EL (cell line): ENCODE measurements at places on chromosomes 2 and 18.
A peak's percentile ranks its signal among the peaks of the same experiment; 100 is the strongest.

- no peak for DNase-seq
These were observed 28.5 kb downstream of the HPCAL1 start for GRCh38 chr2:10331027-10331701.

DNA sequence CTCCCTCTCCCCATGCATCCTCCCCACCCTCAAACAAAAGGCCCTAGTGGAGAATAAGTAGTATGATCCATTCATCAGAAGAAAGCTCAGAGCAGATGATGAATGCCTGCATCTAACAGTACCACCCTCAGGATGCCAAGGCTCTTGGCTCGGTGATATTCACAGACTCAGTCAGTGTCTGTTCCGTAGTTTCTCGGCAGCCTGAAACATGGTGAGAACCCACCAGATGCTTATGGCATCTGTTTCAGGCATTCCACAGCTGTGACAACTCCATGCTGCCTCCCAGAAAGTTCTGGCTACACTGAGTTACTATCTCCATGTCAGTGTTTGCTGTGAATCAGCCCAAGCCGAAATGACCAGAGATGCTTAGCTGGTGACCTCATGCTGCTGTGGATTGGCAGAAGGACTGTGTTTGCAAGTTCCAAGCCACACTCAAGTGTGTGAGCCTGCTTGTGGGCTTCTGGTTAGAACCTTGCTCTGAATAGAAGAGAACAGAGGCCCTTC is 83.9 kb downstream of the WDSUB1 start:
- peak; percentile 99 for DNase-seq

GRCh38 chr2:180577567-180577966 is 402.8 kb upstream of the UBE2E3 start:
- DNase-seq: no peak

- peak; percentile 36 for DNase-seq
These were observed 152.6 kb downstream of the GULP1 start for GRCh38 chr2:188444106-188444835.

- no peak for DNase-seq
These were observed 596.8 kb upstream of the GCFC2 start for GRCh38 chr2:76307495-76307894.

- DNase-seq: no peak
These were observed 328.9 kb upstream of the CHAC2 start for GRCh38 chr2:53438692-53439091.

GRCh38 chr2:112885506-112885902 is 25.5 kb upstream of the IL37 start:
- no peak for DNase-seq

DNA sequence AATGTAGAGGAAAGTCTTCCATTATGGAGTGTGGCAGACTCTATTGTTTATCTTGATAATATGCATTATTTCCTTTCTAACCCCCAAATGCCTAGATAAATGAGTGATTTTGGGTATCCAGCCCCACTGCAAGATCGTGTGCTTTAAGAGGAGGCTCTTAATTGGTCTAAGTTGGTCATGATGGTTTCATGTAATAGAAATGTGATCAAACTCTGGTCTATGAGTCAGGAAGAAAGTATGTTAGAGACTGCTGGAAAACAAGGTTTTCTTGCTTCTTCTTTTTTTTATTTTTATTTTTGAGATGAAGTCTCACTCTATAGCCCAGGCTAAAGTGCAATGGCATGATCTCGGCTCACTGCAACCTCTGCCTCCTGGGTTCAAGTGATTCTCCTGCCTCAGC is 344.5 kb upstream of the TNP1 start:
- peak; percentile 70 for DNase-seq

GRCh38 chr18:69397096-69397495 is 3.6 kb upstream of the DOK6 start:
- DNase-seq: no peak

DNA sequence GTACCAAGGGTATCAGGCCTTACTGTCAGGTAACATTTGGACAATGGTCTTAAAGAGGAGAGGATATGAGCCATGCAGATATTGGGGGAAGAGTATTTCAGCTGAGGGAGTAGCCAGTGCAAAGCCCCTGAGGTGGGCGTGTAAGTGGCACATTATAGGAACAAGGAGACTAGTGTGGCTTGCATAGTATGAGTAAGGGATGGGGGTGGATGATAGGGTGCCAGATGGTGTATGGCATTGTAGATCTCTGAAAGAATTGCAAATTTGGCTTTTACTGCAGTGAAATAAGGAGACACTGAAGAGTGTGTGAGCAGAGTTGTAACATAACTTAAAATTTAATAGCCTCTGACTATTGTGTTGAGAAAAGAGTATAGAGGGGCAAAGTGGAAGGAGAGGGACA is 244.0 kb downstream of the PDE11A start:
- no peak for DNase-seq

- no peak for DNase-seq
These were observed 1.2 kb upstream of the SKA1 start for GRCh38 chr18:50373561-50374219.

DNA sequence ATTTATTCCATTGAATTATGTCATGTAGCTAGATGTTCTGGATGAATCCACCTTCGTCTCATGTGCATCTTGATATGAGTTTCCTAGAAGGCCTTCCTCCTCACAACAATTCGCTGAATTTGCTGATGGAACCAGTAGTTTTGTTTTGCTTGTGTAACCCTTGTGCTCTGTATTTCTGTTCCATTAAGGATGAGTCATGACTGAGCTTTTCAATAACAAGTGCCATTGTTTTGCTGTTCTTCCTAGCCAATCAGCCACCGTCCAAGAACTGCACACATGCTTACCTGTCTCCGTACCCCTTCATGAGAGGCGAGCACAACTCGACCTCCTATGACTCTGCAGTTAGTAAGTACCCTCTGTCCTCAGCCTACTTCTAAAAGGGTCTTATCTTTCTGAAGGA is 2.3 kb downstream of the TMEM182 start:
- DNase-seq: no peak

DNA sequence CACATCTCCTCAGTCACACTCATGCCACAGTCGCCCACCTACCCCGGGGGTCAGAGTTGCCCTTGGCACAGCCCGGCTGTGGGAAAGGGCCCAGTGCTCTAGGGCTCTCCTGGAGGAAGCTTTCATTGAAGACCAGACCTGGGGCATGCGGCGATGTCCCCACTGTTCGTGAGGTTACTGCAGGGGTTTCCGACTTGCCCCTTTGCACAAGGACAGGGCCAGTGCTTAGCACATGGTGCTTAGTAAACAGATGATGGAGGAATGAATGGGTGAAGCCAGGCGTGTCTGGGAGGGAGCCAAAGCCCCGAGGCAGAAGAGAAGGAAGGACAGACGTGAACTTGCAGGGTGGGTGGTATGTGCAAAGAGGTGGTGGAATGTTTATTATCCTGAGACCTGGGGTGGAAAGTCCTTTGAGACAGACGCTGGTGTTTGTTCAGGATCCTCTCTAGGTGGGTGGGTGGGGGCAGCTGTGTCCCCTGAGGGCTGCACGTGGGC is 205.9 kb upstream of the ARL4C start:
- peak; percentile 40 for DNase-seq

GRCh38 chr2:61855318-61855613 is 1.4 kb upstream of the FAM161A start:
- peak; percentile 39 for DNase-seq

DNA sequence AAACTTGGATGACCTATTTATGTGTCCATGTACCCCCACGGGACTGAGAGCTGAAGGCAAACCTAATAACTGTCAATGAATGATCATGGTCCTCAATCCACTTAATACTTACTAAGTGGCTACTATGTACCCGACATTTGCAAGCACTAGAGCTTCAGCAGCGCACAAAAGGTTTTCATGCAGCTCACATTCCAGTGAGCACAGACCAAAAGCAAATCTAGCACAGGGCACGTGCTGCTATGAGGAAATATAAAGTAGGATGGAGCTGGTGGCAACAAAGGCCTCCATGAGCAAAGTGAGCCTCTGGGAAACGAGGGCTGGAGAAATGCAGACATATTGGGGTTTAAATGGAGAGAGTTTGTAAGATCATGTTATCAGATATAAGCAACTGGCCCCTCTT is 3.5 kb downstream of the SLC40A1 start:
- no peak for DNase-seq

DNA sequence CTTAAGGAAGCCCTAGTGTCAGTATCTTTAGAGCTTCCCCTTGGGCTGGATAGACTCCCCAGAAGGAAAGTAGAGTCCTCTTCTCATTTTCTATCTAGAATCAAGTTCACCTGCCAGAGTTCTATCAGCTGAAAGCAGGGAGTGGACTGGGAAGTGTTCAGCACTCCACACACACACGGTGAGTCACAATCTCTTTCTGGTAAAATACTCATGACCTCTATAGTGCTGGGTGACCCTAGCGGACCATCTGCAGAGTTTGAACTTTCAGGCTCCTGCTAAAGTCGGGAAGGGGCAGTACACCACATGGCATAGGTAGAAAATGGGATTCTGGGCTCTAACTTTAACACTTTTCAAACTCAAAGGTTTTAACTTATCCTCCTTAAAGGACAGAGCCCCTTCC is 43.3 kb downstream of the SAP130 start:
- DNase-seq: peak; percentile 15

DNA sequence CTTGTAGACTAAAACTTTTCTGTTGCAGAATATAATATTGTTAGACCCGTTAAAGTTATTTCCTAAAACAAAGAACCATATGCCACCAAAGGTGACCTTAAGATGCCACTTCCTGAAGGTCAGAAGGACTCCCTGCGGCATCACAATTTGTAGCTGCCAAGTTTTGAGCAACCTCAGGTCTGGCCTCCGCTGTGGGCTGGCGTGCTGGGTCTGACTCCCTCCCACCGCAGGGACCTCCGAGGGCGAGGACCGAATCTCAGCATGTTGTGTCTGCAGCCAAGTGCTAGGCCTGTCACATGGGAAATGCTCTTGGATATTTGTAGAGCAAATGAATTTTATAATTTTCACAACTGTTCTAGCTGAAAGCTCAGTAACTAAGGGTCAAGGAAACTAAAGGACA is 285.9 kb downstream of the NDUFA10 start:
- no peak for DNase-seq

GRCh38 chr2:148794558-148794957 is 80.5 kb upstream of the KIF5C start:
- DNase-seq: peak; percentile 46

- no peak for DNase-seq
These were observed 68.4 kb downstream of the SLC16A14 start for GRCh38 chr2:230000118-230000841.
